ENCODE measurements at places on chromosomes 4 and X.

DNA sequence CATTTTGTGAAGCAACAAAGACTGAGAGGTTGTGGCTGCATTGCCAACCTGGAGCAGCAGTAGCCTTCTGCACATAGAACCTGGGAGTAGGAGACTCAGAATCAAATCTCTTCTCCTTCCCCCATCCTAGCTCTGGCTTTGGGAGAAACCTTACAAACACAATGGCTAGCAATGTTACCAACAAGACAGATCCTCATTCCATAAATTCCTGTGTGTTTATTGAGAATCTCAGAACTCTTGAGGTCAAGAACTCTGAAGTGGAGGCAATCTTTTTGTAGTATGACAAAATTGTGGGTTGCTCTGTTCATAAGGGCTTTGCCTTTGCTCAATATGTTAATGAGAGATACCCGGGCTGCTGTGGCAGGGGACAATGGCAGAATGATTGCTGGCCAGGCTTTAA lies 406.7 kb upstream of the SPANXN1 start:
- no peak for DNase-seq

GRCh38 chr4:99008051-99008450 lies 12.5 kb downstream of the METAP1 start:
- DNase-seq, result no peak

GRCh38 chr4:156672492-156673305 lies 298.9 kb downstream of the PDGFC start:
- no peak for DNase-seq

- DNase-seq, result no peak
Observed at GRCh38 chr4:71272976-71273375, 65.8 kb upstream of the SLC4A4 start.

- DNase-seq, result no peak
Observed at GRCh38 chr4:131001371-131001770, 1905.4 kb downstream of the C4orf33 start.

GRCh38 chr4:9781343-9782135 lies at the start of gene DRD5:
Gene DRD5 (plus strand): TSS chr4:9781634. CDS start chr4:9782030, 396 bp downstream.
- DNase-seq, result no peak

DNA sequence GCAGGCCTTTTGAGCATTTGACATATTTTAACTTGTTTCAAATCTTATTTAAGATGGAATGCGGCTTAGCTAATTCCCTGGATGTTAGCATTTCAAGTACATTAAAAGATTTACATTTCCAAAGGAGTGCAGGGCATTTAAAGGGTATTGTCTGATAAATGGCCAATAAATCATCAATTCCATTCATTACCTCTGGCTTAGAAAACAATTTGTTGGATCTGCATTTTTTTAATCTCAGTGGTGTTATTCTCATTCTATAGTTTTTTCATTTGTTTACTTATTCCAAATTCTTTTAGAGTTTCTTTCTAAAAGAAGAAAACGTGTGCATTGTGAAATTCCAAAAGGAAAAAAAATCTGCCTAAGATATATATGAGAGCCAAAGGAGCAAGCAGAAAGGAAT lies 1.3 kb upstream of the NLRP2B start:
- no peak for DNase-seq

DNA sequence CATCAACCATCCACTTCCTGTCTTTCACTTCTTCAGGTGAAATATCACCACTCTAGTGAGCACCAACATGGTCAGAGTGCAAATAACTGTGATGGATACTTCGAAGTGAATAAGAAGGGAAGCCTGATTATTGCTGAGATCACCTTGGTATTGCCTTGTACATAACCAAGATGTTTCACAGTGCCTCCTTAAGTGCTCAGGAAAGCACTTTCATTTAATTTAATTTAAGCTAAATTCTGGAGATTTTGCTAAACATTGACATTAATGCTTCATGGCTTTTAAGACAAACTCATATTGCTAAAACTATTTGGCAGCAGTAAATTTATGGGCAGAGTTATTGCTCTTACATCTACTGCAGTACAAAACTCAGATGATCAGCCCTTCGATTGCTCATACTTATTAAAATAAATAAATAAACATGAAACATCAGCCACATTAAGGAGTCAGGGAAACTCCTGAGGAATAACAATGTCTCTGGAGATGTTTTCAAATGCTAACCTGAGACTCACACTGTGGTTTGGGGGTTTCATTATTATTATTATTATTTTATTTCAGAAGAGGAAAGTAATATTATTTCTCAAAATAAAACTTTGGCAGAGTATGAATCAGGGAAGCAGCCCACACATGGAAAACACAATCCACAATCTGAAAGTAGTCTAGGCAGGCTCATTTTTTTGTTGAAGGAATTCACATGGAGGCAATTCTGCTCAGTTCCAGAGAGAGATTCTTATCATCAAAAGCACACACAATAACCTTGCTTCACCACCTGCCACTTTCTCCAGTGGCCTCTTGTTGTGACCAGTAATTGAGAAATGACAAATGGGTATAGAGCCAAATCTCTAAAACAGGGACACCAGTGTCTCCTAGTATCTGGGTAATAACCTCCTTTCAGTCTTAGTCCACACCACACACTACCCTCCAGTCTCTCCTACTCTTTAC lies 344.2 kb downstream of the MAPK10 start:
- no peak for DNase-seq

DNA sequence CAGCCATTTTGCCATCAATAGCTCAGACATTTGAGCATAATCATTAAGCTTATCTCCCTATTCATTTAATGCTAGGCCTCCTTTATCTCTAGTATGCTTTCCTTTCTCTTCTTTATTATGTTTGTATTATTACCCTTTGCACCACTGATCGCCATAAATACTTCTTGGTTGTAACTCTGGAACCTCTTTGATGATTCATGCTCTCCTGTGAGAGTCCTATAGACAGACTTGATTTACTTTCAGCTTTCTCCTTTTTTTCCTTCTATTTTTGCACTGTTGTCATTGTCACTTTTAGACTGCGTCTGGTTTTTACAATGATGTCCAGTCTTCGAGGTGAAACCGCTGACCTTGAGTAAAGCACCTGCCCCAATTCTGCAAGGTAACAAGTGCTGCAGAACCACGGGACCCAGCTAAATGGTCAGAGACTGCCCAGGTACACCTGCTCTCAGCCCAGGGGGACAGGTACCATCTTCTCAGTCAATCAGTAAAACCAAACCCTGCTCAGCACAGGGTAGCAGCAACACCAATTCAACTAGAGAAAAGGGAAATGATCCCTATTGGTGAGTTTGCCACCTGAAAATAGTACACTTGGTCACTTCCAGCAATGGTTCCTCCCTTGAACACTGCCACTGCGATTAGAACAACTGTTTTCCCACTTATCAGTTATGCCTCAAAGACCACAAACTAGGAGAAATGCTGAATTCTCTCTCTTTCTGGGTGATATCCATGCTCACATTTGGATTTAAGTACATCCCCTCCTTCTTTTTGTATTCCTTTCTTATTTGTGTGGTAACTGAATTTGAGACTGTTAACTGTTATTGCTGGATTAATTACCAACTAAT lies 125.1 kb downstream of the MAML3 start:
- DNase-seq, result no peak
